ENCODE measurements at places on chromosomes 5 and 9.

DNA sequence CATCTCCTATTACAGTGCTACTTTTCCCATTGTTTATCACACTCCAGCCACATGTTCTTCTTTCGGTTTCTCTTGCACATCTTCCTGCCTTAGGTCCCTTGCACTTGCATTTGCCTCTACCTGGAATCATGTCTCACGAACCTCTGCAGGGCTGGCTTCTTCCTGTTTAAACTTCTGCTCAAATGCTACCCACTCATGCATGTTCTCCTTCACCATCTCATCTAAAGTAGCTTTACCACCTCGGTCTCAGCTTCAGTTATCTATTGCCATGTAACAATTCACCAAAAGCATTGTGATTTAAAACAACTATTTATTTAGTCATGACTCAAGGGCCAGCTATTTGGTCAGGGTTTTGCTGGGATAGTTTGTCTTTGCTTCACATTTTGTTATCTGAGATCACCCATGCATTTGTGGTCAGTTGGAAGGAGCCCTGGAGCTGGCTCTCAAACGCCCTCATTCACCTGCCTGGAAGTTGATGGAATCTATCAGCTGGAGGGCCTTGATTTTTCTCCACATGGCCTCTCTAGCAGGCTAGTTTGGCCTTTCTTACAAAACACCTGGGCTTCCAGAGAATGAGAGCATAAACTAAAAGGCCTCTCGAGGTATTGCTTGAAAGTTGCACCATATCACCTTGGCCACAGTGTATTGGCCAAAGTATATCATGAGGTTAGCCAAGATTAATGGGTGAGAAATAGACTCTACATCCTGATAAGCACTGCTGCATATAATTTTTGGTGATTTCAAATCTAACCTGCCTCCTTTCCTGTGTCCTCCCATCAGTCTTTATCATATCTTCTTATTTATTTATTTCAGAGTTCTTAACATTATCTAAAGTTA is 21.4 kb downstream of the SPINK1 start:
- DNase-seq, result no peak

- DNase-seq, result no peak
These were observed 62.7 kb upstream of the MEGF10 start for GRCh38 chr5:127227881-127228280.

DNA sequence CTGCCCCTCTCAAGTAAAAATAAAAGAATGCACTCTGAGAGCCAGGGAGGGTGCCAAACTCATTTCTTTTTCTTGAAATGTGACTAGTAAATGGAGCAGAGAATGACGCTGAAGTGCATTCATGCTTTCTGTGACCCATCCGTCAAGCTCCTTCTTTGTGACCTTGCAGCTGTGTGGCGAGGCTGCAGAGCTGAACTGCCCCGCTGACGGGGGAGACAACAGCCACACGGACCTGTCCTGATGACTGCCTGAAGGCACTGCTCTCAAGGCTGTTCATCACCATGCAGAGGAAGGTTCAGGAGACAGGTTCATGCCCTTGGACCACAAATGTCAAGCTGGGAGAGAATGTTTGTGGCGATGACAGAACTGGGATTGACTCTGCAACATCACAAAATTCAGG is 21.0 kb upstream of the RASGEF1C start:
- no peak for DNase-seq

DNA sequence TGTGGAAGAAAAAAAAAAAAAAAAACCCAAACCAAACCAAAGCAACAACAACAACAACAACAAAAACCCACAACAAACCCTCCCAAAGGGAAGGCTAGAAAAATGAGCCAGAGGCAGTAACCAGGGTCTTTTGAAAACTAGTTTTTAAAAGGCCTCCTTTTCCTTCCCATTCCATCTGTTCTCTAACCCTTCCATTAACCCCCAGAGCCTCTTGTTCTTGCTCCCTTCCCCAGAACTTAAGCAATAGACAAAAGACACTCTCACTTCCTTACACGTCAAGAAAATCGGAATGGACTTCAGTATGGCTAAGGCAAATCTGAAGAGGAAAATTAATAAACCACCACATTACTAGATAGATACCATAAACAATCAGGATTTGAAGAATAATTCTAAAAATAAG is 292.8 kb downstream of the ARL15 start:
- DNase-seq, result no peak

- DNase-seq, result no peak
These were observed 24.8 kb upstream of the TOMM5 start for GRCh38 chr9:37617161-37617560.

DNA sequence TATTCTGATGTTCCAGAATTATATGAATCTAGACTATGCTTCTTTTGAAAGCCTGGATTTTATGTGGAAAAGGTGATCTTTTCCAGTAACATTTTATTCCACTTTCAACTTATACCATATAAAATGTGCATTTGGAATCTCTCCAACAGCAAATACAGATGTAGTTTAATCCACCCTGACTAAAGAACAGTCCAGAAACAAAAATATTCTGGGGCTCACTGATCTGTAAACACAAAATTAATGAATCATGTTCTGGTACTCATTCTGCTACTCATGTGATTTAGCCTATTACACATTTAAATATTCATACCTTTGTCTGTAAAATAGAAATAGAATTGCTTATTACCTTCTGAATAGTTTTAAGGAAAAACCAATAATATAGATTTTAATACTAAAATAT is 125.8 kb downstream of the ARRDC3 start:
- no peak for DNase-seq

DNA sequence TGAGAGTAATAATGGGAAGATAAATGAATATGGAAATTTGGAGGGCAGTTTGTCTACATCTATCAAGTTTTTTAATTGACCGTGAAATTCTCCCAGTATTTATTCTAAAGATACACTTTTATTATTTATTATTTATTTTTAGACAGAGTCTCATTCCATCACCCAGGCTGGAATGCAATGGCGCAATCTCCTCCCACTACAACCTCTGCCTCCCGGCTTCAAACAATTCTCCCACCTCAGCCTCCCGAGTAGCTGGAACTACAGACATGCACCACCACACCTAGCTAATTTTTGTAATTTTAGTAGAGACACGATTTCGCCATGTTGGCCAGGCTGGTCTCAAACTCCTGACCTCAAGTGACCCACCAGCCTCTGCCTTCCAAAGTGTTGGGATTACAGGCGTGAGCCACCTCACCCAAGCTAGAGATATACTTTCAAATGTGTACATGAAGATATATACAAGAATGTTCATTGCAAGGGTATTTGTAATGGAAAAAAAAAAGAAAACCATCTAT is 97.7 kb upstream of the SLC12A2 start:
- no peak for DNase-seq

DNA sequence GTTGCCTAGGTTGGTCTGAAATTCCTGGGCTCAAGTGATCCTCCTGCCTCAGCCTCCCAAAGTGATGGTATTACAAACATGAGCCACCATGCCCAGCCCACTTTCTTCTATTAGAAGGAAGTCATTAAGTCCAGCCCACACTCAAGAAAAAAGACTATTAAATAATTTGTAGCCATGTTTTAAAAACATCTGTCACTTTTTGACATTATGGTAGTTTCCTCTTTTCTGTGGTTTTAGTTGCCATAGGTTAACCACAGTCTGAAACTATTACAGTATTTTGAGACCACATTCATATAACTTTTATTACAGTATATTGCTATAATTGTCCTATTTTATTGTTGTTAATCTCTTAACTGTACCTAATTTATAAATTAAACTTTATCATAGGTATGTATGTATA is 31.9 kb upstream of the C5orf24 start:
- no peak for DNase-seq

DNA sequence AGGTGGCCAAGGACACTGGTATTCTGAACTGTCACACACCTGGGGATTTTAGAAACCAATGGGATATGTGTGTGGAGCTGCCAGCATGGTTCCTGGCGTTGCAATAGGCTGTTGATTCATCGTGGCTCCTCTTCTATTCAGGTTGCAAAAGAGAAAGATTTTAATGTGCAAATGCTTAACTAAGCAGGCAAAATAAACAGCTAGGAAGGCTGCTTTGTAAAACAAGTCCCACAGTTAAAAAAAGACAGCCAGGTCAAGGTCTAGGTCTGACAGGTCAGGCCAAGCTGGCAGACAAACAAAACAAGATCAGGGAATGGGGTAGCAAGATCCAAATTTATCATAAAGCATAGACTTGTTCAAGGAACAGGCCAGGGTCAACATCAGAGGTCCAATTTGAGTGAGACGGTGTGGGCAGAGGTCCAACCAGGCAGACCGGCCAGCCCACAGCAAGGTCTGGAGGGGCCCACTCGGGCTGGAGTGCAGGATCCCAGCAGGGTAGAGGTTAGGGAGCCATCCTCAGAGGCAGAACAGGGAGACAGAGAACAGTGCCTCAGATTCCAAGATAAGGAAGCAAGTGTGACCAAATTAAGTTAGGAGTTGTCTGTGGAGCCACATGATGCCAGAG is 45.6 kb downstream of the SUB1 start:
- DNase-seq, result no peak

Data from activated T-cell treated with anti-CD3 and anti-CD28 coated beads for 1 hour (primary cell).